Activated B cell treated with CpG ODN at 0.5 μM for 24 hours (primary cell): ENCODE measurements at places on chromosomes 11 and 22.

DNA sequence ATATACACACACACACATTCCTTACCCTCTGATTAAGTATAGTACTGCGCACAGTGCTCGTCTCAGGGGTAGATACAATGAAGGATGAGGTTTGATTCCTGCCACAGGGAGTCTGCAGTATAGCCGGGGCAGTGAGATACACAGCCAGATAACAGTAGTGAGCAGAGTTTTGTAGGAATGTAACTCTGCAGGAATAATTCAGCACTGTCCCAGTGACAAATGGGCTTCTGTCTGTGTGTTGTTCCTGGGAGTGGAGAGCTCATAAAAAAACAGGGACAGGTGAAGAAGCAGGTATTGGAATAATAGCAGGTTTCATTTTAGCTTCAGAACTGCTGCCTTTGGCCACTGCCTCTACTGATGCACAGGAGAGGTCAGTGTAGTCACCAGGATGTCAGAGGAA, 85.3 kb upstream of the OR9Q1 start:
- no peaks in the 10 kb centered on the region for H3K36me3 ChIP-seq
- no peak overlapping the region for H3K27ac ChIP-seq
- no peak for DNase-seq
- no peak overlapping the region for H3K4me3 ChIP-seq

DNA sequence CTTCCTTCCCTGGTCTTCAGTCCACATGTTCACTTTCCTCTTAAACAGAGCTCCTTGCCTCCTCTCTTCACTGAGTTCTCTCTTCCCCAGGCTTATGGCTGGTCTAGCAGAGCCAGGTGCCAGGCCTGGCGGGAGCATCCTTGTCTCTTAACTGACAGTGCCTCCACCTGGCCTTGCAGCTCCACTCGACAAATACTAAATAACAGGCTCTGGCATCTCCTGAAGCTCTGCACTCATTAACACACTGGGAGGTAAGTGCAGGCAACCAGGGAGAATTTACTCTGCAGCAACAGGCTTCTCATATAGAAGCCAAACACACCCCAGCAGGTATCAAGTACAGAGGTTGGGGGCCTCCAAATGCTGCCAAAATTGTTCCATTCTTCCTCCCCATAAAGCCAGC, 438.1 kb downstream of the SOX6 start:
- DNase-seq = no peak
- H3K4me1 ChIP-seq = no peaks in the 10 kb centered on the region
- no peak overlapping the region for H3K4me3 ChIP-seq
- H3K27me3 ChIP-seq = no peaks in the 10 kb centered on the region
- H3K36me3 ChIP-seq = no peaks in the 10 kb centered on the region

GRCh38 chr11:122101625-122102291, 14.3 kb downstream of the BLID start:
- no peak overlapping the region for H3K4me3 ChIP-seq
- no peaks in the 10 kb centered on the region for H3K36me3 ChIP-seq
- H3K4me1 ChIP-seq = peaks cover 11% of the 10 kb centered on the region
- H3K27ac ChIP-seq = no peak overlapping the region

GRCh38 chr11:131198161-131199014, 172.0 kb upstream of the NTM start:
- no peaks in the 10 kb centered on the region for H3K4me1 ChIP-seq
- no peak overlapping the region for H3K4me3 ChIP-seq
- no peak for DNase-seq
- no peaks in the 10 kb centered on the region for H3K36me3 ChIP-seq

DNA sequence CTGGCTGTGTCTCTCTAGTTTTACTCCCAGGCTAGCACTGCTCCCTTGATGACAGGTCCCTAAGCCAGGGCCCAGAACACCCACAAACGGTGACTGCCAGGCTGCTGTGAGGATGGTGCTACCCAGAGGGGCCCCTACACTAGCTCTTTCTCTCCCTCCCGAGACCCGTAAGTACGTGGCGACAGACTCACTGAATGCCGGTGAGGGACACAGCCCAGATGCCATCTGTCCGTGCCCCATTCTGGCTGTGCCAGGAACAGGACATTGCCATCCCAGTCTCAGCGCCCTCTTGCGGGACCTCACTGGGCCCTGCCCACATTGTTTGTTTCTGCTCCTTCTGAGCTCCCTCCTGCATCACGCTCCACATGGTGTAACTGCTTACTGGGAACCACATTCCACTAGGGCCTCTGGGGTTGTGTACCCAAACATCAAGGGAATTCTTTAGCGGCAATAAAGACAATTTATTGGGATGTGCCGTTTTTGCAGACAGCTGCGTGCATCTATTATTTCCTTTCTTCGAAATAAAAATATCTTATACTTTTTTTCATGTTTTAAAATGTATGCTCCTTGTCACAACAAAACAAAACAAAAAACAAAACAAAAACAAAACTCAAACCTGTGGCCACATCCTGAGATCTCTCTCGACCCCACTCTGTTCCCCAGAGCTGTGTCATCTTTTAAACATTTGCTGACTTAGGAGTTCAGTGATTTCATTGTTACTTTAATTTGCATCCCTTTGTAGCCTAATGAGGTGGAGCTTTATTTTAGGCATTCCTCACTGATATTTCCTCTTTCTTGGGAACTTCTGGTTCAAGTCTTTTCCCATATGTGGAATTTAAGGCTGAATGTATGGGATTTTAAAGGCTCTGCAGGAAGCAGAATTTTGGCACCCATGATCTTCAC, 4.4 kb upstream of the TPCN2 start:
- H3K27ac ChIP-seq = no peak overlapping the region
- H3K27me3 ChIP-seq = peaks cover 12% of the 10 kb centered on the region
- H3K4me1 ChIP-seq = peaks cover 19% of the 10 kb centered on the region
- no peaks in the 10 kb centered on the region for H3K36me3 ChIP-seq
- H3K4me3 ChIP-seq = no peak overlapping the region

- H3K27me3 ChIP-seq = peaks cover 26% of the 10 kb centered on the region
- no peak for DNase-seq
- no peak overlapping the region for H3K27ac ChIP-seq
These were observed 91.1 kb upstream of the LMO1 start for GRCh38 chr11:8354622-8355415.

GRCh38 chr11:74019860-74020259, 11.0 kb upstream of the UCP3 start:
- peaks cover 24% of the 10 kb centered on the region for H3K36me3 ChIP-seq
- no peak overlapping the region for H3K27ac ChIP-seq
- DNase-seq = no peak

GRCh38 chr22:41822317-41823057, 10.4 kb upstream of the SREBF2 start:
- H3K4me1 ChIP-seq = peaks cover 5% of the 10 kb centered on the region
- H3K27me3 ChIP-seq = no peaks in the 10 kb centered on the region
- H3K27ac ChIP-seq = peak overlapping the region; percentile 26

- H3K36me3 ChIP-seq = peaks cover 85% of the 10 kb centered on the region
- H3K4me1 ChIP-seq = no peaks in the 10 kb centered on the region
- no peak for DNase-seq
- H3K4me3 ChIP-seq = no peak overlapping the region
- no peaks in the 10 kb centered on the region for H3K27me3 ChIP-seq
- H3K27ac ChIP-seq = no peak overlapping the region
These were observed 11.5 kb upstream of the NAP1L4 start for GRCh38 chr11:3003396-3004231.

DNA sequence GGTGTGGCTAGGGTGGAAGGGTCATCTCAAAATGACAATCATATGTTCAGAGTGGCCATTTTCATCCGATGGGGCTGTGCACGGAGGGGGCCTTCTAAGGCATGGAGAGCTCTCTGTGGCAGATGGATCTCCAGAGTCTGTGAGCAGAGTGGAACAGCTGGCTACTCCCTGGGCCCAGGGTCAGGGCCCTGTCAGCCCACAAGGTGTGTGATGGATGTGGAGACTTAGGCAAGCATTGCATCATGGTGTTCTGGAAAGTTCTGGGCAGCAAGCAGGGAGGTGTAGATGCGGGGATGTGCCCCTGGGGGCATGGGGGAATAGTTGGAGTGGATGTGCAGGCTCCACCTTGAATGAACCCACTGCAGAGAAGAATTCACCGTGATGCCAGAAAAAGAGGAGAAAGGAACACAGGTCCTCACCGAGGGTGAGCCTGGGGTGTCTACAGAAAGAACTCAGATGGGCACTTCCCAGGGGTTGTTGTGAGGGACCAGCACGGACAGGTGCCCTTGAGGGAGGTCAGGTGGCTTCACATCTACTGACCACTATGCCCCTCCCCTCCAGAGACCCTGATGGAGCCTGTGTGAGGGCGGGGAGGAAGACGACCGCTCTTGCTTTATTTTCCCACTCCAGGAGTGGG, 51.1 kb downstream of the CHRDL2 start:
- DNase-seq = no peak
- no peaks in the 10 kb centered on the region for H3K36me3 ChIP-seq
- H3K27me3 ChIP-seq = peaks cover 24% of the 10 kb centered on the region
- H3K27ac ChIP-seq = no peak overlapping the region
- no peak overlapping the region for H3K4me3 ChIP-seq

DNA sequence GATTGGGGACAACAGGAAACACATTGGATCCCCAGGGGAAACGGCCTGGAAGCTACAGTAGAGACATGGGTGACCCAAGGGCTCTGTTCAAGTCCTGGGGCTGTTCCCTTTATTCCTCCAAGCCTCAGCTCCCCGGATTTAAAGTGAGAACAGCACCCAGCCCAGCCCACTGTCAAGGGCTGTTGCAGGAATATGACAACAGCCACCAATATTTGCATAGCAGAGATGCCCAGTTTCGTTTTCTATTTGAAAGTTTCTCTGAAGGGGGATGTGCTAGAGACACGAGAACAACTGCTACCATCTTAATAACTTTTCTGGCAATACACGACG, 81.1 kb upstream of the WNT7B start:
- DNase-seq = no peak
- peak overlapping the region; percentile 91 for H3K27ac ChIP-seq
- peaks cover 52% of the 10 kb centered on the region for H3K4me1 ChIP-seq
- H3K4me3 ChIP-seq = peak overlapping the region; percentile 65
- H3K27me3 ChIP-seq = no peaks in the 10 kb centered on the region

DNA sequence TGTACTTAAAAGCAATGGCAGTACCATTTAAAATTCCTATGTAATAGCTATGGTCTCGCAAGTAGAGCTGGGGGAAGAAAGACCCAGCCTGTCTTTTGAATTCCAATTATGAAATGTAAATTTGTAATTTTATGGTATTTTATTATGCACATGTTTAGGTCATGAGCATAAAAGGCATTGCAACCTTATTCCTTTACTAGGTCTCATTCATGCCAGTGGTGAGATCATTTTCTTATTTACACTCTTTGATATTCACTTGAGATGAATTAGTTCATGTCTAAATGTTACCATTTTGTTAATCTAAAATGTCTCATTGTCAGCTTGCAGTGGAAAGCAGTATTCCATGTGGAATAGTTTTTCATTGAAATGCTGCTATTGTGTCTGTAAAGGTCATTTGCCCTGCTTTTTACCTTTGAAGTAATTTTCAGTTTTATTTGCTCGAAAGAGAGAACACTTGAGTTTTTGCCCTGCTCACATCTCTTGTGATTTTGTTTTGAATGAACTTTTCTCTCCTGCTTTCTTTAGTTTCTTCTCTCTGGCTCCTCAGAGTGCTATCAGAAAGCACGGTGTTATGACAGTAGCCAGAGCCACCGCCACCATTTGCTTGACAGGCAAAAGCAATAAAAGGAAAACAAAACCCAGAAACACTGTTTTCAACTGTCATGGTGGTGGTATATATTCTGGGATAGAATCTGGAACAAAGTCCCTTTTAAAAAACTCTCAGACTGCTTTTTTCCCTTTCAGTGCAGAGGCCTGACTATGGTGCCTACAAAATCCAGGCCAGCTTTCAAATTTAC, 37.2 kb upstream of the RAG2 start:
- H3K4me3 ChIP-seq = no peak overlapping the region
- no peak for DNase-seq

DNA sequence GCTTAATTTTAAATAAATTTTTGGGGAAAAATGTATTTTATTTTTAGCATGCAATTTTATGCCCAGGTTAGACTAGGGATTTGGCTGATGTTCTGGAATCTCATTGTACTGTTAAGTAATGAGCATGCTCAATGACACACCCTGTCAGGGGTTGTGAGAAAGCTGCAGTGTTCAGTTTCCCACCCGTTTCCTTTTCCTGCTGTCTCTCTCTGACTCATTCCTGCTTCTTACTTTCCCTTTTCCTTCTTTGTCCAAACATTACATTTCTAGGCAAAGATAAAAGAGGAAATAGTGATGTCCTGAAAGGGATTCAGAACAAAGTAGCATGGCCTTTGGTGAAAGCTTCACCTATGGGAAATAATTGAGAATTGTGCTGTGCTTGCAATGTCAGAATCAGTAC, 22.7 kb downstream of the OOSP3 start:
- no peaks in the 10 kb centered on the region for H3K4me1 ChIP-seq
- H3K27ac ChIP-seq = no peak overlapping the region

DNA sequence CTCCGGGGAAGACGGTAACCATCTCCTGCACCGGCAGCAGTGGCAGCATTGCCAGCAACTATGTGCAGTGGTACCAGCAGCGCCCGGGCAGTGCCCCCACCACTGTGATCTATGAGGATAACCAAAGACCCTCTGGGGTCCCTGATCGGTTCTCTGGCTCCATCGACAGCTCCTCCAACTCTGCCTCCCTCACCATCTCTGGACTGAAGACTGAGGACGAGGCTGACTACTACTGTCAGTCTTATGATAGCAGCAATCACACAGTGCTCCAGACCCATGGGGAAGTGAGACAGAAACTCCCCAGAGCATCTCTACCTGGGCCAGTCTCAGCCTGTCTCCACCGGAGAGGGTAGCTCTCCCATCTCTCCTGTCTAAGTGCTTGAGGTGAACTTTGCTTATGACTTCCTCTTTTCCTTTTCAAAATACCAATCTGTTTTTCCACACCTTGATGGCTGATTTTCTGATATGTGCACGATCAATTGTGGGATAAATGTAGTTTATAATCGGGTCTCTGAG, 48.5 kb upstream of the VPREB1 start:
- DNase-seq = peak; percentile 43
- H3K36me3 ChIP-seq = no peaks in the 10 kb centered on the region
- H3K27ac ChIP-seq = peak overlapping the region; percentile 85

DNA sequence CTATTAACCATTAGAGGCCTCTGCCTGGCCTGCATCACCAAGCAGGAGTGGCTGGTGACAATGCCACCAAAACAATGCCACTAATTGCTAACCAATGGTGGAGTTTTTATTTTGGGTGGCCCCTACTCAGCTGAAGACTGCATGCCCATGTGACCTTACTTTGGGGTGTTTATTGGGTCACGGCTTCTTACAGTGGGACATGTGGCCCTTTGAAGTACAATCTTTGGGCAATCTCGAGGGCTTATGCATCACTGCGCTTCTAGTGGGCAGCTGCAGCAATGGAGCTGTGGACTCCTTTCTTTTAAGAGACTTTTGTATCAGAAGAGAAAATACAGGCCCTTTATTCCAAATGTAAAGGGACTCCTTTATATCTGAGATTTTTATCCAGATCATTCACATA, 85.7 kb downstream of the IGLL5 start:
- no peak overlapping the region for H3K4me3 ChIP-seq
- H3K27ac ChIP-seq = no peak overlapping the region
- H3K36me3 ChIP-seq = no peaks in the 10 kb centered on the region
- no peak for DNase-seq
- peaks cover 26% of the 10 kb centered on the region for H3K27me3 ChIP-seq
